ENCODE measurements at places on chromosomes 16 and 17.
A peak's percentile ranks its signal among the peaks of the same experiment; 100 is the strongest.

DNA sequence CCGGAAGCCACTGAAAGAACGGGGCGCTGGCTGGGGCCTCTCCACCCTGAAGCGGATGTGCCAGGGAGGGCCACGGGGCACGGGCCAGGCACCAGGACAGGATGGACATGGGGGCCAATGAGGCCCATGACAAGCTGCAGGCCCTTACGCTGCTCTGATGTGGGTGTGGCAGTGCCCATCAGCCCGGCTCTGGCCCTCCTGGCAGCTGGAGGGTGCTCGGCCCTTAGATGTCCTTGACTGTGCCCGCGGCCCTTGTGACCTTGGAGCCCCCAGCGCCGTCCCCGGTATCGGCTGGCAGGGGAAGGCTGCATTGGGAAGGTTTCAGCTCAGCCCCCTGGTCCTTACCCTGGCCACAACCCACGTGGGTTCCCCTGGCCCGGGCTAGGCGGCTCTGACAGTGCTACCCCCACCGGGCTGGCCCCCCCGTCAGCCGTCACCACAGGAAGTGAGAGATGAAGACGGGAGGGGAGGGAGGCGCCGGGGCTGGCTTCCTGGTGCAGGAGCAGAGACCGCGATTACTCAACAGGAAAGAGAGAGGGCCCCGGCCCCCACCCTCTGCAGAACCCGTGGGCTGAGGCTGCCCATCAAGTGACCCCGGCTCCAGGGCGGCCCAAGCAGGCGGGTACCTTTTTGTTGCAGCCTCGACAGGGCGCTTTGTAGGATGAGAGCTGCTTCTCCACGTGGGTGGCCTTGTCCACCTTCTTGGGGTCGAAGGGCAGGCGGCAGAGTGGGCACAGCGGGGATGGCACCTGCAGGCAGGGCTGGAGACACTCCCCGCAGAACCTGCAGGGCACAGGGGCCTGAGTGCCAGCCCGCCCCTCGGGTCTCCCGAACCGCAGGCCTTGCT lies 5.3 kb downstream of the RNF166 start:
- peak; percentile 85 for DNase-seq

- DNase-seq, result no peak
These were observed 2.1 kb downstream of the ST6GALNAC1 start for GRCh38 chr17:76641501-76641900.

DNA sequence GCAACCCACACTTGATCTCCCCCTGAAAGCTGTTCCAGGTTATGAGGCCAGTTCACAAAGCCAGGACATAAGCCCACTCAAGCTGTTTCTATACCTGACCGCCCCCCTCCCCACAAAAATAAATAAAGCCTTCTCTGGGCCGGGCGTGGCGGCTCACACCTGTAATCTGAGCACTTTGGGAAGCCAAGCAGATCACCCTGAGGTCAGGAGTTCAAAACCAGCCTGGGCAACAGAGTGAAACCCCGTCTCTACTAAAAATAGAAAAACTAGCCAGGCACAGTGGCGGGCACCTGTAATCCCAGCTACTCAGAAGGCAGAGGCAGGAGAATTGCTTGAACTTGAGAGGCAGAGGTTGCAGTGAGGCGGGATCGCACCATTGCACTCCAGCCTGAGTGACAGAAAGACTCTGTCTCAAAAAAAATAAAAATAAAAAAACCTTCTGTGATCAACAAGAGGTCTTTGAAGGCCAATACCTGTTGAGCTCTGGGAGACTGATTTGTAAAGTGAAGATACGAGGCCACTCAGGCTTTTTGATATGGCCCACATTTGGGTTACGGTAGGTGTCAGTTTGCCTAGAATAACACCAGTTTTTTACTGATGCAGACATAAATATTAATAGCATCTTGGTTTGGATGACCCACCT lies 2.2 kb downstream of the KDM8 start:
- no peak for DNase-seq

DNA sequence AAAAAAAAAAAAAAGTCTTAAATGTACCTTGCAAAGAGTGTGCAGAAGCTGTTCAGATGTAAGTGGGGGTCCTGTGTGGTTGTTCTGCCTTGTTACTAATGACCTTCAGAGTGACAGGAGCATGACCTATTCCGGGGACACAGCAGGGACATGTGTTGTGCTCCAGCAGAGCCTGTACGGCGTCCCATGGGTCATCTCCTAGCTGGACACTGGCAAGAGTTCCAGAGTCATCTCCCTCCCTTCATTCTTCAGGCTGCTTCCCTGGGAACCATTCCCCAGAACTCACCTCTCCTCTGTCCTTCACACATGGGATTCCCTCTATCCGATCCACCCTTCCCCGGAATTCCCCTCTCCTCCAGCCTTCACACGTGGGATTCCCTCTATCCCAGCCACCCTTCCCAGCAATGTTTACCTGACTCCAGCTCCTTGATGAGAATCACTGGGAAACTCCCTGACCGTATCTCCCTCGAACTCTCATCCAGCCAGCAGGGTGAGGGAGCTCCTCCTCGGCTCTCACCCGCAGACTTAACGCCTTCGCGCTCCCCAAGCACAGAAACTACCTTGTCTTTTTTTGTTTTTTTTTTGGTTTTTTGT lies 85.8 kb downstream of the MRM3 start:
- DNase-seq, result no peak

DNA sequence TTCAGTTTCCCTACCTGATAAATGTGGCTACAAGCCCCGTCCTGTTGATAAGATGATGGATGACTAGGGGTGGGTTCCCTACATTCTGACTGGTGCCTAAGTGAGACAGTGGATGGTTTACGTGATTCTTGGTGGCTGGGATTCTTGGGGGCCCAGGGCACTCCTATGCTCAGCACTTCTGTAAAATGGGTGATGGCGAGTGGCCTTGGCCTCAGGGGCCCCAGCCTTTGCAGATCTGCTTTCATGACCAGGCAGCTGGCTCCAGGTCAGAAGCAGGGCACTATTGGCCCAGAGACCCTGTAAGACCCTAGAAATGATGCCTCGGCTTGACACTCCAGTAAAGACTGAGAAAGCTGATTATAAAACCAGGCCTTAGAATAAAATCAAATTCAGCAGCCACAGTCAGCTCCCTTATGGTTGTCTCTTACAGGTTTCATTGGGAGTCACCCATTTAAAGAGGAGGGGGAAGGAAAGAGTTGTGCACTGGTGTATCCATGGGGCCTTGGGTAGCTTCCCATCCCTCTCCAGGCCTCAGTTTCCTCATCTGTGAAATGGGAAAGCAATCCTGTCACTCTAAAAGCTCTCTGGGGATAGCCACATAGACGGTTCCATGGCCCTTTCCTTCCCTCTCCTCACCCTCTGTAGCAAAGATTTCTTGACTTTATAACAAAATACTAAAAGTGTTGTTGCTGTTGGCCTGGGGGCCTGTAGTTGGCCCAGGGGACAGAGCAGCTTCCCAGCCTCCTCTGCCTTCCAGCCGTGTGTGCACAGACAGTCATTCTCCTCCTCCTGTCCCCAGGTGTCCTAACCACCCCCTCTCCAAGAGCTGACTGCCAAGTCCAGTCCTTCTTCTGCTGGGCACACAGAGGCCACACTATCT lies 1.2 kb downstream of the SNX20 start:
- DNase-seq, result no peak

DNA sequence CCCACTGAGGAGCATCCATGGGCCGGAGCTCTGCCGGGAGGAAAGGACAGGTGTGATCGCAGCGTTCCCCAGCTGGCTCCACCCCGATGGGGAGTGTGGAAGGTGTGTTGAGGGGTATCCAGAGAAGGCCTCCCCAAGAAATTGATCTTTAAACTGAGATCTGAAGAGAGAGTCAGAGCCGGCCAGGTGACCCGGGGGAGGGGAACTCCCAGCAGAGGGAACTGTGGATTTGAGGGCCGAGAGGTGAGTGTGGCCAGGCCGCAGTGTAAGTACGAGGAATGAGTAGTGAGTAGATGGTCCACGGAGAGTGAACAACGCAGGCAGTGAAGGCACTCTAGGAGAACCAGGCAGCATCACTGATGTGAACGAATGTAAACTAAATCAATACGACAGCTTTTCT lies 80.2 kb downstream of the RPTOR start:
- no peak for DNase-seq
